ENCODE measurements at places on chromosomes 12 and 14.

GRCh38 chr14:84108746-84109457, 1421.0 kb upstream of the FLRT2 start:
- DNase-seq, result no peak

- DNase-seq, result no peak
These were observed 199.8 kb downstream of the LRFN5 start for GRCh38 chr14:41806366-41806975.

DNA sequence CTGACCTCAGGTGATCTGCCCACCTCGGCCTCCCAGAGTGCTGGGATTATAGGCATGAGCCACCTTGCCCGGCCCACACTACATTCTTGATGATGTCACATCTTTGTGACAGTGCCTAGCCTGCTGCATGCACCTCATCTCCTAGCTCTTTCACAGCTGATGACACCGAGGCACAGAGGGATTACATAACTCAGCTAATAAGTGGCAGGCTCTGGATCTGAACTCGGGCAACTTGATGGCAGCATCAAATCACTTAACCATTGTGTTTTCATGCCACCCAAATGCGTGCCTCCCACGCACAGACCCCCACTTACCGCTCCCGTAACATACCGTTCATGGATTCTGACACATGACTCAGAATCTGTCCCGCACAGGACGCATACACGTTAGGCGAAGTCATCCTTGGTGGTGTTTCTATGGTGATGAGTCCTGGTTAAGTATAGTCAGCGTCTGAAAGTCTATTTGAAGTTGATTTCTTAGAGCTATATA, 7.4 kb downstream of the TMEM120B start:
- peak; percentile 75 for DNase-seq

DNA sequence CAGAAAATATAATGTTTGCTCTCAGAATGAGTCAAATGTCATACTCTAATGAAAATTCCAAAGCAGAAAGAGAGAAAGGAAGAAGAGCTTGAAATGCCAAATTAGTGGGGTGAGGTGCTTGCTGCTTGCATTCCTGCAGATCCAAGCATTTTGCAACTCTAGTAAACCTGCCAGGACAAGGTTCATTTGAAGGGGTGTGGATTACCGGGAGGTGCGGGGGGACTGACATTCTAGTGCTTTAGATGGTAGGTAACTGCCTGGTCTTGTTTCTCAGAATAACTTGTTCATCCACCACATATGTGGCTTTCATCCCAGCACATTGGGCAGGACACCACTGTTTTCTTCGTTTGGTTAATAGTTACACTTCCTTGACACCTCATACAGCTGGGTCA, 144.4 kb downstream of the AKAP6 start:
- peak; percentile 65 for DNase-seq

GRCh38 chr12:120994589-120995337, 16.4 kb downstream of the HNF1A start:
- no peak for DNase-seq

DNA sequence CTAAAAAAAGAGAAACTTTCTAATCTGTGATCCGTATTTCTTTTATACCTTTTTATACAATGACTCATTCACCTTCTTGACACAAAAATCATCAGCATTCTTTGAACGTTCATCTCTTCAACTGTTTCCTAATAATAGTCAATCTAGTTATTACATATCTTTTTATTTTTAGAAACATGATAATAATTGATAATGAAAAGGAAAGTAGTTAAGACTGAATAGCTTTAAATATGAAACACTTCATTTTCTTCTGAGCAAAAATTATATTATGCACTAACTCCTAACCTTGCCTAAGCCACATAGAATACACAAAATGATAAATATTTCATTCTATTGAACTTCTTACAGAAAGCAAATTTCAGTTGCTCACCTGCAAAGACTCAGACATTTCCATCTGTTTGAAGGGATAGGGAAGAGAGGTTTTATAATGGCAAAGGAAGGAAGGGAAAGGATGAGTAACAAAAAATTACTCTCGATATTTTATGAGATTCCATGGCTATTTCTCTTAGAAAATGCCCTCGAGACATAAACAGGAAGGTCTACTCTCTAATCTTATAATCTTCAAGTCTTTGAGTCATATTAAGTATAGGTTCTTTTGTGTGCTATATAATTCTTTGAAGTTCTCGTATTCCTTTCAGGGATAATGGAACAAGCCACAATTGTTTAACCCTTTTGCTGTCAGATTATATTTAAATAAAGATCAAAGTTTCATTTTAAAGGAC, 7.5 kb upstream of the KLHL42 start:
- no peak for DNase-seq

GRCh38 chr14:88229428-88229827, 93.6 kb downstream of the KCNK10 start:
- DNase-seq, result no peak

- no peak for DNase-seq
These were observed 69.3 kb downstream of the RIMBP2 start for GRCh38 chr12:130646716-130647370.

DNA sequence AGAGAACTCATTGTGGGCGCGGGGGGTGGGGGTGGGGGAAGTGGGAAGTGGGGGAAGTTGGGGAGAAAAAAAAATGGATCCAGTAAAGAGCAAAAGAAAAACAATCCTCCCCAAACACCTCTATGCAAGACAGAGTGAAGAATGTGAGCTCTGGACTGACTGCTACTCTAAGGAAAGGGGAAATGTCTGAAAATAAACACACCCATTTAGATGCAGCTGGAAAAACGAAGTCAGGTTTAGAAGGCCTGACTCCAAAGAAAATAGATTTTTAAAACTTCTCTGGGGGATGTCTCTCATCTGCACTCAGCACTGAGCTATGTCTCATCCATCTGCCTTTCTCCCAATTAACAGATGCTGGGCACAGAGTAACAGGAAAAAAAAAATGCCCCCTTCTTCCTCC, 904.4 kb downstream of the GALC start:
- no peak for DNase-seq

GRCh38 chr14:58977366-58977765, 211.1 kb upstream of the DAAM1 start:
- no peak for DNase-seq

DNA sequence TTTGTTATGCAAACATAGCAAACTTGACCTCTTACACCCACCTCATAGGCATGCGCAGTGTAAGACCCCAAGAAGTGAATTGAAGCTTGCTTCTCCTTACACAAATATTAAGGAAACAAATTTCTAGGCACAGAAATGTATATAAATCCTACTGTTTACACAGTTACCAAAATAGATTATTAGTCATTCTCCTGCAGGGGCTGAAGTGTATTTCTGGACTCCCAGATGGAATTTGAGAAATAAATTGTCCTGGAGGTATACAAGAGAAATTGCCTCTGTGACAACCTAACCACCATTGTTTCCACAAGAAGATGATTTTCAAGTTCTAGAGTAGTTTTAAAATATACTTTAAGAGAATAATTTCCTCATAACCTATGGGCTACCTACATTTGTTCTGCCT, 656.0 kb upstream of the MDGA2 start:
- DNase-seq, result no peak

DNA sequence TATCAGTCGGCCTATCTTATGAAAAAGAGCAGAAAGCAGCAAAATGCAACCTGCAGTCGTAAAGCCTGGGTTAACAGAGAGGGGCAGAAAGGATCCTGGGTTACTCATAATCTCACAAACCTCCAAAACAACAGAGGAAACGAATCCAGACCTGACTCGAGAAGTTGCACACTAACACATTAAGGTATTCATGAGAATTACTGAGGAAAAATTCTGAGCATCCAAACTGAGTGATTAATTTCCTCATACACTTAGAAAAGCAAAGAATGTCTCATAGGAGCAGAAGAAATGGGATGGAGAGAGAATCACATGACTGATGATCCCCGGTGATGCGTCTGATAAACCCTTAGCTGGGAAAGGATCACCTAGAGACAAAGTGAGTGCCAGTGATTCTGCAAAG, 272.5 kb downstream of the TMEM132D start:
- DNase-seq, result no peak

- DNase-seq, result no peak
These were observed 348.8 kb downstream of the KCNH5 start for GRCh38 chr14:62696331-62696924.

GRCh38 chr12:89228491-89228890, 123.8 kb downstream of the DUSP6 start:
- DNase-seq, result no peak

- no peak for DNase-seq
These were observed 6.9 kb upstream of the GPRC5D start for GRCh38 chr12:12958886-12959285.

DNA sequence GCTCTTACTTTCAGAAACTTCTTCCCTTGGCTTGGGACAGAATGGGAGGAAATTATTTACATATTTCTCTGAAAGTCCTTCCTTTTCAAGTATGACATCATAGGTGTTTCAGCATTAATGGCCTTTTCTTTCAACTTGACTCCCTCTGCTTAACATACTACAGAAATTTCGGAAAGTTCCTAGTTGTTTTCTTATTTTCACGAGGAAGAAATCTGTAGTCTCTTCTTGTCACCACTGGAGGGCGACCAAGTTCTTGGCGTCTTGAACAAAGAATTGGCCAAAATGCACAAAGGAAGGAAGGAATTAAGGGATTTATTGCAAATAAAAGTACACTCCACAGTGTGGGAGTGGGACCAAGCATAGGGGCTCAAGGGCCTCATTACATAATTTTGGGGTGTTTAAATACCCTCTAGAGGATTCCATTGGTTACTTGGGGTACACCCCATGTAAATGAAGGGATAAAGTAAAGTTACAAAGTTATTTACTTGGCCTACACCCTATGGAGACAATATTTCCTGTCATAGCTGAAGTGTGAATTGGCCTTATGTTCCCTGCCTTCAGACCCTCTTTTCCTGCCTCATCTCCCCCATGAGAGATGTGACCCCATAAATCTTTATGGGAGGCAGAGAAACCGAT, 70.4 kb downstream of the RPL10L start:
- DNase-seq, result no peak

DNA sequence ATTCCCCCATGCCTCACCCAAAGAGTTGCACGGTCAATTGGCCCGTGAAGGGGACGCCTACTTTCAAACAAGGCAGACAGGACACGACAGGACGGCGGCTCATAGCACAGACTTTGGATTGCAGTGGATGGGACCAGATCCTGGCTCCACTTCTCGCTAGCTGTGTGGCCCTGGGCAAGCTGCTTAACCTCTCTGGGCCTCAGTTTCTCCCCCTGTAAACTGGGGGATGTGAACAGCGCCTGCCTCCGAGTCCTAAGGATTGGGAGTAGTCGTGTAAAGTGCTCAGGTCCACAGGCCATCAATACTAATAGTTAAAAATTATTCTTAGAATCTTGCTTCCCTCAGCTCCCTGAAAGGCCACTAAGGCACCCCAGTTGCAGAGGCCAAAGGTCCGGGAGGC, 13.1 kb downstream of the RHOF start:
- no peak for DNase-seq

DNA sequence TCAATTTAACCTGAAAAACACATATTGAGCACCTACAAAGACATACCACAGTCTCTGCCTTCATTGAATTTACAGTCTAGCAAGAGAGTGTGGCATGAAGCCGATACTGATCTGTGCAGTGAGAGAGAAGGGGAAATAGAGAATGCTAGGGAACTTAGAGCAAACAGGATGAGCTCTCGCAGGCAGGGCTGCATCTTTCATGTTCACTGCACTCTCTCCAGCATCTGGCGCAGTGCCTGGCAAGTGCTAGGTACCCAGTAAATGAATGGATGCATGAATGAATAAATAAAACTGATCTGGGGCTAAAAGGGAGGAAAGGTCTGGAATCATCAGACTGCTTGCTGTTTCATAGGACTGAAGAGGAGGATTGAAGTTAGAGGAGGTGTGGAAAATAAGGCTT, 256.5 kb upstream of the NPAS3 start:
- no peak for DNase-seq

- no peak for DNase-seq
These were observed 171.1 kb downstream of the DACT1 start for GRCh38 chr14:58808828-58809227.

DNA sequence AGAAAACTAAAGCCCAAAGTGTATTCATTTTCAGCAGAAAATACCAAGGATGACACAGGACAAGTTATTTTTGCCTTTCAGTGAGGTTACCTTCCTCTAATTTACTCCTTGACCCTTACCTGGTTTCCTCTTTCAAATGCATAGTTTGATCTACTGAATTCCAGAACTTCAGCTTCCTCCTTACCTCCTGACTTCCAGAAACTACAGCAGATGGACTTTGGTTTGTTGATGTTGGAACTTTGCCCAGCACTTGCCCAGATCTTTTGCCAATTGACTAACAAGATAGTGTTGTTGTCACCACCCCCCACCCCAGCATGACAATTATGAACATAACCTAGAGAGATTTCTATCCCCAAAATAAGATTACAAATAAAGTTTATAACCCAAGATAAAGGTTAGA, 63.2 kb downstream of the NAV3 start:
- DNase-seq, result peak; percentile 49

DNA sequence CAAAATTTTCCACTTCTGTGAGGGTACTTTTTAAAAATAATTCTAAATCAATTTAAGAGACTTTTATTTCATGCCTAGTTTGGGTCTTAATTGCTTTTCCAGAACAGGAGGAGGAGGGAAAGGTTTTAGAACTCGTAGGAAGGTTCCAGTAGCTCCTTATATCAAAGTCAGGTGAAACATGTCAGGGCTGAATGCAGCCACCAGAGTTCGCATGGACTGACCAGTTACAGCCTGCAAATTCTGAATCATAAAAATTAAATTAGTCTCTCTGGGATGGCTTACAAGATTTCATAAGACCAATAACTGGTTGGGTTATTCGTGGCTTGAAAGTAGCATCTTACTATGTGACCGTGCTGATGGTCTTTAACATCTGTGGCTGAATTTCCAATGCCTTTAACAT, 397 bp downstream of the BDKRB1 start:
- DNase-seq, result peak; percentile 79

DNA sequence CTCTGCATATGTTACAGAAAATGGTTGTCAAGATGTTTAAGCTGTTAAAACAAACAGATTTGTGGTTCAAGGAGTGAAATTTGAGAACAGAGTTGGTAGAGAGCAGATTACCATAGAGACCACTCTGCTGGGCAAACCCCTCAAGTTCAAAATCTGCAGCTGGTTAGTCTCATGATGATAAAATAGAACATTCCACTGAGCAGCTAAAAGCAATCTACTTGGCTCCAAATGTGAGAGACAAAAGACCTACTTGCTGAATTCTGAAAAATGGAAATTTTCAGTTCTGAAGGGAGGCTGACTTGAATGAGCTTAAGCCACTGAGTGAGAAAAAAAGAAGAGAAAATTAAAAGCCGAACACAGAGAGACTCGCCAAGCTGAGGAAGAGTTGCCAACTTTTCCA, 519.3 kb downstream of the NOVA1 start:
- no peak for DNase-seq

DNA sequence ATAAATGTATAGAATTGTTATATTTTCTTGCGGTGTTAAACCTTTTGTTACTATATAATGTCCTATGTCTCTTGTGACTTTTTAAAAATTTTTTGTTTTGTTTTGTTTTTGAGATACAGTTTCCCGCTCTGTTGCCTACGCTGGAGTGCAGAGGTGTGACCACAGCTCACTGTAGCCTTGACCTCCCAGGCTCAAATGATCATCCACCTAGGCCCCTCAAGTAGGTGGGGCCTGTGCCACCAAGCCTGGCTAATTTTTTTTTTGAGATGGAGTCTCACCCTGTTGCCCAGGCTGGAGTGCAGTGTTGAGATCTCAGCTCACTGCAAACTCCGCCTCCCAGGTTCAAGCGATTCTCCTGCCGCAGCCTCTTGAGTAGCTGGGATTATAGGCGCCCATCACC, 26.5 kb upstream of the RCOR1 start:
- DNase-seq, result no peak

Measured in fibroblast of the aortic adventitia (primary cell).